Endodermal cell (in vitro differentiated cells): ENCODE measurements at places on chromosomes 4 and X. TPM values are rescaled to one million over a fixed set of nuclear protein-coding genes. Genes with fewer than 3 reads are reported as not detected.

FRG1 gene
- 33.4 and 38.3 TPM in 2 replicates for total RNA-seq

RTL9 gene
- total RNA-seq = 0.23 and 0.29 TPM in 2 replicates

SRPK3 gene
- not detected in 3 replicates for total RNA-seq

RAB40AL gene
- 0.47 and 1.5 TPM in 2 replicates for total RNA-seq

GPM6B gene
- 61.1 and 65.3 TPM in 2 replicates for total RNA-seq

SLC10A6 gene
- total RNA-seq = 0.31 TPM in 1 of 3 replicates, not detected in the others

NPNT gene
- 0.88 and 1.3 TPM in 2 replicates for total RNA-seq

COL4A5 gene
- total RNA-seq = 165 to 212 TPM (median 198 TPM) in 3 replicates

NDST3 gene
- 0.71 to 0.84 TPM in 2 of 3 replicates, not detected in the other for total RNA-seq

C4orf36 gene
- total RNA-seq = 2.0 and 2.2 TPM in 2 replicates

MND1 gene
- total RNA-seq = 16.6 to 31.7 TPM (median 30.3 TPM) in 3 replicates
